ENCODE measurements at places on chromosomes 3 and 15. TPM values are rescaled to one million over a fixed set of nuclear protein-coding genes. Genes with fewer than 3 reads are reported as not detected.

Gene ASB14
- total RNA-seq: not detected

DNA sequence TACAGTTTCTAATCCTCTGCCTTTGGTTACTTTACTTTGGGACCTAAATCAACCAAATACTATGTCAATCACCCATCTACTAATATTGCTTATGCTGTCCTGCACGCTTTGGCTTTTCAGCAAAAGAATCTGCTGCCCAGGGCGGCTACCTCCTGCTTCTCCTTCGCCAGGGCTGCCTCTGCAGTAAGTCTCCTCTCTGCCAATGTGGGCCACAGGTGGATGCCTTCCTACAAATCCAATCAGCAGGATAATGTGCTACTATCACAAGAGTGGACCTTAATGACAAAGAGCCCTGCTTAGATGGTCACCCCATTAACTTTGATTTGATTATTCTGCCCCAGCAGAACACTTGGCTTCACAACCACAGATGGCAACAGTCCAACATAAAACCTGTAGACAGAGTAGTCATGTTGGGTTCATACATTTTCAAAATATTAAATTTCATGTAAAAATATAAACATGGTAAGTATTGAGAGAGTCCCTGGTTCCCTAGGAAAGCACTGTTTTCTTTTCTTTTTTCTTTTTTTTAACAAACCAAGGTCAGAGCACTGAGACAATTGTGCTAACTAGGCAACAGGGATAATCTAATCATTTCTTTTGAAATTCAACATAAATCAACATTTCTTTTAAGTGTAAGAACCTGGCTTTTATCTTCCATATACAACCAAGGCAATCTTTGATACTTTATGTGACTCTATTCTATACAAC, 298.3 kb downstream of the ZBTB20 start:
- no peak for DNase-seq

DNA sequence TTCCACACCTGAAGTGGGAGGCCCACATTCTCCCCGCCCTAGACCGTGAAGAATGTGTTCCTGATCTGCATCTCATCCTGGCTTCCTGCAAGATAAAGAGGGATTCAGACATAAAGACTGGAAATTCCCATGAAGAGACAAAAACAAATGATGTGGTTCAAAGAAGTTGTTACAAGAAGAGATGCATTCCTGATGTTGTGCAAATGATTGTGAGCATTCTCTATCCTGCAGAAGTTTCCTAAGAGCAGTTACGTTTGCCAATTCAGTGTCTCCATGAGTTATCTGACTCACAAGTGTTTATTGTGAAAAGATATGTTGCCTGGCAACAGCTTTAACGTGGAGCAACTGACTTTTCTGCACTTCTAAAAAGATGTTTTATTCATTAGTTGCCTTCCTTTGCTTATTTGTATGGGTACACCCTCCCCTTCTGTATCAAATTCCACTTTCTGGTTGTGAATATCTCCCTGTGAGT, 107.8 kb downstream of the ZIC4 start:
- no peak for DNase-seq

- DNase-seq: no peak
Measured at GRCh38 chr3:145857956-145858355, 303.0 kb downstream of the PLOD2 start.

DNA sequence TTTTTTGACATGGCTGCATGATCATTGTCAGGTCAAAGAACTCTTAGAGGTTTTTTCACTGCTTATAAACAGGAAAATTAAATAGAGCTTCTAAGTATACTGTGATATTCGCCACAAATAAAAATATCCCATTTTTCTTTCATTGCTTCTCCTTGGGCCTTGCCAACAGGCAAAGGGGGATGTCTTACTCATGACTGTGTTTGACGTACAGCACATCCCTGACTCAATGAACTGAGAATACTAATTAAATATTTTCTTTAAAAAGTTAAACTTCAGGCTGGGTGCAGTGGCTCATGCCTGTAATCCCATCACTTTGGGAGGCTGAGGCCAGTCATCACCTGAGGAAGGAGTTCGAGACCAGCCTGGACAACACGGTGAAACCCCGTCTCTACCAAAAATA, 41.4 kb upstream of the CCDC80 start:
- no peak for DNase-seq

Gene ITPKA
- total RNA-seq: 50.9 TPM

Gene CCDC54
- not detected for total RNA-seq

DNA sequence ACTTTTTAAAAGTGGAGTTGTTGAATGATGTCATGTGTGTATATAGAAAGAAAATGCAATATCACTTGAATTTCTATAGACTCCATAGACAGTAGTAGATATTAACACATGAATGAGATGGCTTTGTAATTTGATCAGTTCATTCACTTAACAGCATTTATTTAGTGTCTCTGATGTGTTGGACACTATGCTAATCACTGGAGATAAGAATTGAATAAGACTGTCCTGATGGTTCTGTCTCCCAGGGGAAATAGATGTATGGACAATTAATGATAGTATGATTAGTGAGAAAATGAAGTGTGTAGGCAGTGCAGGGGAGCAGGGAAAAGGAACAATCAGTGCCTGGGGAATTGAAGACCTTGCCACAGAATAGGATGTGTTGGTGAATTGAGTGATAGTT, 72.9 kb downstream of the RIOX2 start:
- no peak for DNase-seq

GRCh38 chr3:22714749-22715148, 488.4 kb upstream of the UBE2E2 start:
- no peak for DNase-seq

DNA sequence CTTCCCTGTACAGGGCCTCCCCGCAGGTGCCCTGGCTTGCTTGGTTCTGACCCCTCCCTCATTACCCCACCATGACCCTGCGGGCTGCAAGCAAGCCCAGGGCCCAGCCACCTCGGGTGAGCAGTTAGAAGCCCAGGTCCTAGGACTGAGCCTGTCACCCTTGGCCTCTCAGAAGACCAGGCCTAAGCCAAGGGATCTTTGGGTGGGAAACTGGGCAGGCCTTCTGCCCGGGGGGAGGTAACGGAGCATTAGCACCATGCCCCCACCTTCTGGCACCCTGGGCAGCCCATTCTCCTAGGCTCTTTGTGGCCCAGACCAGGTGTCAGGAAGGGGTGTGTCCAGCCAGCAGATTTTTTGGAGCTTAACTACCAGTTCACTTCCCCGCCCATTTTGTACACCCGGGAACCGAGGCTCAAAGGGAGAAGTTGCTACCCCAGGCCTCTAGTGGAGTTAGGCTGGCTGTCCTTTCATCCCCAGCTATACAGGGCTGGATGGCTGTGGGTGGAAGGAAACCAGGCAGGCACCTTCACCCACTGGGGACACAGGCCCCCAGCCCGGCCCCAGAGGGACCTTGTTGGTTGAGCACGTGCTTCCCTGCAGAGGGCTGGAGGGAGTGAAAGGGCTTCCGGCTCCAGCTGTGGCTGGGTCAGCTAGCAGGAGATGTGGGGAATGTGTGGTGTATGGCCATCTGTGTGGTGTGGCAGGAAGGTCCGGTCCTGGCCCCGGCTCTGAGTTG, 1.4 kb downstream of the CSK start:
- DNase-seq: peak; percentile 55

- no peak for DNase-seq
Measured at GRCh38 chr3:5576277-5577011, 388.9 kb downstream of the EDEM1 start.

Gene MESP1
- total RNA-seq: 9.7 TPM

DNA sequence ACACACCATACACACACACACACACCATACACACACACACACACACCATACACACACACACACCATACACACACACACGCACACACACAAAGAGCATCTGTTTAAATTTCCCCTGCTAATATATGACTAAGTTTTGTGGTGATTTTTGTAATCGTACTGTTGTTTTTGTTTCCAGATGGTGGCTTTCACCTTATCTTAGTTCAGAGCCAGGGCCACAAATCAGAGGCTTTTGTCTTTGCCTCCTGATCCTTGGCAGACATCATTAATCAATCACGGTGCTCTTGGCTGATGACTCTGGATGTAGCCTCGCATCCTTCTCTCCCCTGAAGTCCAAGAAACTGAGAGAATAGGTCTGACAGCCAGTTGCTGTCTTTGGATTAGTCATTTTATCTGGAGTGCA, 52.1 kb downstream of the EDEM1 start:
- DNase-seq: no peak

Gene NRG4
- total RNA-seq: 4.0 TPM

DNA sequence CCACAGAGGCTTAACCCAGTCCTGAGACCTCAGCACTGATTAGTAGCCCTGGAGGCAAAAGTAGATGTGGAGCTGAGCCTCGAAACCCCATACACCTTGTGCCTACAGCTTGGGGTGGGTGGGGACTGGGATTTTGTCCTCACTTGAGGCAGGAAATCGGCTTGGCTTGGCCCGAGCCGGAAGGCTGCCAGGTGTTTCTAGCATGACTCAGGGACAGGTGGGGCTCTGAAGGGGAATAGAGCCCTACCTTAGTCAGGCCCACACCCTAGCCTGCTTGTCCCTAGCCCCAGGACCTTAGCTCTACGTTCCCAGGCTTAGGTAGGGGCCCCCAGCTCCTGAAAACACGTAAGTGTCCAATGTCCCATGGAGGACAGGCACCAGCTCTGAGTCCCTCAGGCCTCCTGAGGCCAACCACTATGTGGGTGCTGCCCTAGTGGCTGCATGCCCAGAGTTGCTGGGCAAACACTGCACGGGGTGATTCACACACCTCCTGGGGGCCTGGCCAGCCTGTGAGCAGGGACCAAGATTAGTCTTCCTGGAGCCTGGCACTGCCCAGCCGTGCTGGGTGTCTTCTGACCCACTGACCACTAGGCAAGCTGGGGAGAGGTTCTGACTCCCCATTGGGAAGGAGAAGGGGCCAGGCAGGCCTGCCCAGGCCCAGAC, 3.1 kb downstream of the MST1R start:
- DNase-seq: peak; percentile 92

GRCh38 chr15:85690561-85691231, 104.0 kb downstream of the KLHL25 start:
- no peak for DNase-seq

Gene RLBP1
- not detected for total RNA-seq

Gene RAB43
- 28.7 TPM for total RNA-seq

- DNase-seq: no peak
Measured at GRCh38 chr3:170799009-170799408, 71.0 kb downstream of the RPL22L1 start.

GRCh38 chr3:187593451-187593850, 76.7 kb downstream of the SST start:
- no peak for DNase-seq

Gene RTP4
- total RNA-seq: 5.9 TPM

DNA sequence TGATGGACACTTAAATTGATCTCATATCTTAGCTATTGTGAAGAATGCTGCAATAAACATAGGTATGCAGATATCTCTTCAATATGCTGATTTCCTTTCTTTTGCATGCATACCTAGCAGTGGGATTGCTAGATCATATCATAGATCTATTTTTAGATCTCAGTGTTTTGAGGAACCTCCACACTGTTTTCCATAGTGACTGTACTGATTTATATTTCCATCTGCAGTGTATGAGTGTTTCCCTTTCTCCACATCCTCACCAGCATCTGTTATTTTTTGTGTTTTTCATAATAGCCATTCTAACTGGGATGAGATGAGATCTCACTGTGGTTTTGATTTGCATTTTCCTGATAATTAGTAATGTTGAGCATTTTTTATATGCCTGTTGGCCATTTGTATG, 17.1 kb upstream of the RASA2 start:
- no peak for DNase-seq

DNA sequence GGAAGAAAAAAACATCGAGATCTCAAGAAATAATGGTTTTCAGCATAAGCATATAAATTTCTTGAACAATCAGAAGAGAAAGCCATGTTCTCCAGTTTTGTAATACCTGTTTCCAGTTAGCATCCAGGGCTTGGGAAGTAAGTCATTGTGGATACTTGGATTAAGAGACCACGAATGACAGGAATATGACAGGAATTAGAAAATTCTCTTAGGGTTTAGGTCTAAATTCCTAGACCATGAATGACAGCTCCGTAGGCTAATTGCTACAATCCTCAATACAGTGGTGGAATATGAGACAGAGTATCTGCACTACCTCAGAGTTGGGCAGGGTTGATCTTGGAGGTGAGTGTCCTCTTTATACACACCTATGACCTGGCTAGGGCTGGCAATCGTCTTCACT, 517.5 kb downstream of the NTRK3 start:
- DNase-seq: no peak

DNA sequence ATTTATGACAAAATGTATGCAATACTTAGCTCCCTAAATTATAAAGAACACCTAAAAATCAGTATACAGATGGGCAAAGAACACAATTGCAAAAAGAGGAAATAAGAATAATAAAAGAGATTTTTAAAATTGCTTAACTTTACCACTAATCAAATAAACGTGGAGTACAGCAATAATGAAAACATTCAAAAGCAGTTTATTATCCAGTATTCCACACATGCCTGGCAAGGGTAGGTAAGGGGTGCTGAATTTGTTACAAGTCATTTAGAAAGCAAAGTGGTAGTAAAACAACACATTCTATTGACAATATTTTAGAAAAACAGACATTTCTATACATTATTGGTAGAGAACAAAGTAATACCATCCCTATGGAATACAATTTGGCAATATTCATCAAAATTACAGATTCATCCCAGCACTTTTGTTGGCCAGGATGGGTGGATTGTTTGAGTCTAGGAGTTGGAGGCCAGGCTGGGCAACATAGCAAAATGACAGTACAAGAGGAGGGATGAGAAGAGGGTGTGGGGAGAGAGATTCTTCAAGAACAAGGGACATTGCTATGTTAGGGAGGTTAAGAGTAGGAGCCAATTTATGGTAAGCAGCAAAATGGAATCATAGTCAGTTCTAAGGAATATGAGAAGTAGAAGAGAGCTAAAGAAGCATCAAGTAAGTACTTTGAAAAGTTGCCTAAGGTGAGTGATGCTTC, 3.7 kb upstream of the ACKR4 start:
- DNase-seq: no peak

GRCh38 chr15:66233487-66234415, 19.8 kb downstream of the MEGF11 start:
- DNase-seq: no peak

Gene CDHR4
- total RNA-seq: not detected

Gene FBXO40
- not detected for total RNA-seq

DNA sequence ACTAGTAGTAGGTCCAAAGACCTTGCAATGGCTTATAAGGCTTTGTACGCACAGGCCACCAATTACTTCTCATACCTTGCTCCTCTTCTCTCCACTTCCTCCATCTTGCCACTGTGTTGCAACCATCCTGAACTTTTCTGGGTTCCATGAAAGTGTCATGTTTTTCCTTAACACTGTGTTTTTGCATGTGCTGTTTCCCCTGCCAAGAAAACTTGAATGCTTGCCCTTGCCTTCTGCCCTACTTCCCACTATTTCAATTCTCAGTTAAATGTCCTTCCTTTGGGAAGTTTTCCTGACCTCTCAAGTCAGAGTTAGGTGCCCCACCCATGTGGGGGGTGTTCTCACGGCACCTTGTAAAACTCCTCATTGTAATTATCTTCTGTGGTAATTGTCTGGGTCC, 182.8 kb downstream of the THRB start:
- DNase-seq: no peak

GRCh38 chr15:85622221-85622831, 172.4 kb downstream of the KLHL25 start:
- DNase-seq: no peak

GRCh38 chr15:84111575-84111974, 124.0 kb upstream of the GOLGA6L4 start:
- no peak for DNase-seq

Data from left colon (tissue), 2 donors.